PC-3 (cell line): ENCODE measurements at places on chromosomes 7 and 10.

DNA sequence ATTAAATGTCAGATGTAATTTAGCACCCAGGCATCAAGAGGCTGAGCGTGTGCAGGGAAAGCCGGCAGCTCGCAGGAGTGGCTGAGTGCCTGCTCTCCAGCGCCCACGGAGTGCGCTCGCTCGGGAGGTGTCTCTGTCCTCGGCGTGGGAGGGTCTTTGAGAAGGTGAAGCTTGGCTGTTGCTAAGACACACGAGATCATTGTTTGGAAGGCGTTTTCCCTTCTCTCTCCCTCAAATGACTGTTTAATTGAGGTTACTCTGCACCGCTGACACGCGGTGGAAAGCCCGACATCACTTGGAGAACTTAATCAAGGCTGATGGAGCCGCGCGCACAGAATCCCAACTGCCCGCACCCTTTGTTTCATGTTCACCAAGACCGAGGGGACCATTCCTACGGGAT is 414.6 kb downstream of the DNAJB6 start:
- no peak for DNase-seq

GRCh38 chr7:27533652-27534081 is 129.0 kb downstream of the HIBADH start:
- DNase-seq, result no peak

- peak; percentile 99 for DNase-seq
Observed at GRCh38 chr7:83468251-83468739, 180.6 kb downstream of the SEMA3E start.

DNA sequence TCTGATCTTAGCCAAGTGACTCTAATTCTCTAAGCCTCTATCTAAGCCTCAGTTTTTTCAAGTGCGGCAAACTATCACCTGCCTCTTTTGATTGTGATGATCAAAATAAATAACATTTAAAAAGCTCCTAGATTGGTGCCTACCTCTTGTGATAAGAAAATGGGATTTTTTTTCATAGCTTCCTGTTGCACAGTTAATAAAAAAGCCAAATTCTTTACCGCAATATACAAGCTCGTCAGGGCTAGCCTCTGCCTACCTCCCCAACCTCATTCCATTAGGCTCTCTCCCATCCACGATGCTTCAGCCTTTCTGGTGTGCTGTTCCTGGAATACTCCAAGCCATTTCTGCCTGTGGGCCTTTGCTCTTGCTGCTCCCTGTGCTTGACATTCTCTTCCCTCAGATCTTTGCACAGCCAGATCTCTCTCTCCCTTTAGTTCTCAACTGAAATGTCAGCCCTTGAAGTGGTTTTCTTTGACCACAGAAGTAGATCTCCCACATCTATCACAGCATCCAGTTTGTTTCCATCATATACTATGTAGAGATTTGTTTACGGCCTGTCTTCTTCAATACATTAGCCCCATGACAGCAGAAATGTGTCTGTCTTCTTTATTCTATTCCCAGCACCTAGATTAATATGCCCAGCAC is 48.8 kb downstream of the SFR1 start:
- DNase-seq, result no peak

GRCh38 chr7:36784991-36785940 is 61.0 kb upstream of the AOAH start:
- no peak for DNase-seq
